Heart left ventricle (tissue), 16 donors: ENCODE measurements at places on chromosomes 1 and 21. TPM values are rescaled to one million over a fixed set of nuclear protein-coding genes. Genes with fewer than 3 reads are reported as not detected.

- DNase-seq: peak; percentile 60
These were observed 14.0 kb downstream of the HSF2BP start for GRCh38 chr21:43645136-43645891.

GRCh38 chr1:202376247-202376646 lies 27.7 kb downstream of the PPP1R12B start:
- DNase-seq: no peak

- DNase-seq: no peak
These were observed 209.8 kb upstream of the PRMT6 start for GRCh38 chr1:106846656-106847055.

The OXCT2 gene
- 3.8 TPM for total RNA-seq

The GPR25 gene
- total RNA-seq: not detected

The KDM5B gene
- 11.5 TPM for total RNA-seq
